Stimulated activated CD4-positive, alpha-beta T cell treated with anti-CD3 and anti-CD28 coated beads, Interleukin-2, amount 100 ng/mL, for 24 hours (primary cell): ENCODE measurements at places on chromosomes 6 and 20.
A peak's percentile ranks its signal among the peaks of the same experiment; 100 is the strongest.

- DNase-seq: no peak
These were observed 17.9 kb downstream of the ABHD12 start for GRCh38 chr20:25372584-25373336.

GRCh38 chr20:42968746-42969145 is 221.0 kb downstream of the PTPRT start:
- no peak for DNase-seq

DNA sequence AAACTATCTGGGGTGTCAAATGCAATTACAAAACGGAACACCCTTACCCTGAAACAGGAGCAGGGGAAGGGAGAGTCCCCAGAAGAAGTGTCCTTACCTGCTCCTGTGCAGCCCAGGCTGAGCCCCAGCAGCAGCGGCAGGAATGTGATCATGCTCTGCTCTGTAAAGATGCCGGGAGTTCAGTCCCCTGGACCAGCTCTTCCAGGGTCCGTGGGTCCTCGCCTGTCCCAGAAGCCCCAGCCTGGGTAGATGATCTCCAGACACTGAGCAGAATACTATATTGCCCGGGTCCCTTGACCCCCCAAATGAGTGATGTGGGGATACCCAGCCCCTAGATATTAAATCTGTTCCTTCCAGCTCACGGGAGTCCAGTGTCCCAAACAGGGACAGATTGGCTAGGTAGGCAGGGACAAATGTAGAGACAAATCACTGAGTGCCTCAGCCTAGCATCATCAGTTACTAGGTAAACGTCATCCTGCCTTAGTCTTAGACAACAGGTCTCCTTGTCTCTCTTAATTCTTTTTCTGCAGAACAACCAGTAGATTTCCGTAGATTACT is at the start of gene HLA-DMB:
TSS of gene HLA-DMB (minus strand) at position 373 of the 558 bp plus-strand sequence. CDS start at position 152, 221 bp downstream.
- peak; percentile 15 for DNase-seq

DNA sequence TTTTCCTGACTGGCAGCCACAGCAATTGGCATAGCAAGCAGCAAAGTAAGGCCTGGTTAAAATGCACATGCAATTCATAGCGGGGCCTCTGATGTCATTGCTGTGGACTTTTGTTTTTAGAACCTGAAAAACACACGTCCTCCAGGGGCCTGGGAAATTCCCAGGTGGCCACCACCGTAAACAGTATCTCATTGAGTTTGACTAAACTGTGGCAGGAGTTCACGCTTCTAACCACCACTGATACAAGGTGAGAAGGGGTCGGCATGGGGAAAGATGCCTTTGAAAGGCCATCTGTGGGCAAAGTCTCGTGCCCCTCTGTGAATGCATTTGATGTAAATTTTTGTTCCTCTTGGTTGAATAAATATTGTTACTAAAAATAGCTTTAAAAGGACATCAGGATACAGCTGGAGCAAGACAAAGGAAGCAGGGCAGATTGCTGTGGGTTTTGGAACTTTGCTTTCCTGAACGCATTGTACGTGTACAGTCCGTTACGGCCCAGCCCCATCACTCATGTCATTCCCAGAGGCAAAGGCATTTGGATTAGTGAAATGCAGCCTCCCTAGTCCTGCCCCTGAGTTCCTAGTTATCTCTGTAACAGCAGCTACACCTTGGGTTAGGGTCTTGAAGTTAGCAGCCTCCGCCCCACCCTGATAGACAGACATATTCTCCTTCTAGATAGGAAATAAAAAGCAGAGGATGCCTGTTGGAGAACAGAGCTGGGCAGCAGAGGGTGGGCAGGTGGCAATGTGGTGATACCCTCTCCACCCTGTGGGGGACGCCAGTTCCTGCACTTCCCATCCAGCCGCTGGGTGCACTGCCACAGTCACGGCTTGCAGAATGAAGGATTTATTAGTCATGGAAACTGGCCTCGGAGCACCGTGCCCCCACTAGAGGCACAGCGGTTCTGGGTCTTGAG is 80.3 kb downstream of the ZDHHC14 start:
- peak; percentile 62 for DNase-seq

DNA sequence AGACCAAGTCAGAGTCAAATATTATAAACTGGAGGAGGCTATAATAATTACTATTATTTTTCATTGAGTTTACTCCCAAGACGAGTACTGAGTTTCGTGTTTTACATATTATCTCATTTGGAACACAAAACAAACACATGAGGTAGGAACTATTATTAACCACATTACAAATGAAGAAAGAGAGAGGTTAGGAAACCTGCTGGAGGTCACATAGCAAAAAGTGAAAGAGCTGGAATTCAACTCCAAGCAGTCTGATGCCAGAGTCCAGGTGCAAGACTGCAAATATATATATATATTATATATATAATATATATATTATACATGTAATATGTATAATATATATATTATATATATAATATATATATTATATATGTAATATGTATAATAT is 7.3 kb downstream of the RNF24 start:
- DNase-seq: no peak

DNA sequence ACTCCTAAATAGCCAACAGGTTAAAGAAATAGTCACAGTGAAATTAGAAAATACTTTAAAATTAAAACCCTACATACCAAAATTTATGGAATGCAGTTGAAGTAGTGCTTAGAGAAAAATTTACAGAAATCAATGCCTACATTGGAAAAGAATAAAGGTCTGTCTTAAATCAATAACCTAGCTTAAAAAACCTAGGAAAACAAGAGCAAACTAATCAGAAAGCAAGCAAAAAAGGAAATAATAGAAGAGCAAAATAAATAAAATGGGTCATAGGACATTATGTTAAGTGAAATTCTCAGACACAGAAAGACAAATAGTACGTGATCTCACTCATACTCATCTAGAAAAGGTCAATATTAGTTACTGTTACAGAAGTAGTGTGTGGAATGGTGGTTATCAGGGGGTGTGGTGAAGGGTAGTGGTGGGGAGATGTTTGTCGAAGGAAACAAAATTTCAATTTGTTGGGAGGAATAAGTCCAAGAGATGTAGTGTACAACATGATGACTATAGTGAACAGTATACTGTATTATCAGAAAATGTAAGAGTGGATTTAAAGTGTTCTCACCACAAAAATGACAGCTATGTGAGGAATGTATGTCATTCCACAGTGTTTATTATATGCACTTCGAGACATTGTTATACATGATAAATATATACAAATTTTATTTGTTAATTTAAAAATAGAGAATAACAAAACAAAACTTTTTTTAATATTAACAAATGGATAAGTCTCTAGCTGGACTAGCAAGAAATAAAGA is 423.6 kb downstream of the CDH26 start:
- DNase-seq: no peak

DNA sequence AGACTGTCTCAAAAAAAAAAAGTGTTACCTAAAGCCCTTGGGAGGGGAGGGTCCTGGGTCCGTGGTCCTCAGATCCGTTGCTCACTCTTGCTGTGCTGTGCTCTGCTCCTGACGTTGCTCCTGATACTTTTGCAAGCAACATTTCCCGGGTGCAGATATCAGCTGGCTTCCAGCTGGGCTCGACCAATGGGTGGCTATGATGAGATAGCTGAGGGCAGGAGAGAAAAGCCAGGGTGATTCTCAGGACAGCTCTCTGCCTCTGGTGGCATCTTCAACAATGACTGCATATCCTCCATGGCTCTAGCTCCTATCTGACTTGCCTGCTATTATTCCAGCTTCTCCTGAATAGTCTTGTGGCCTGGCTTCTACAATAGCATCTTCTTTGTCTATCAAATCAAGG is 134.5 kb downstream of the RPS12 start:
- no peak for DNase-seq

DNA sequence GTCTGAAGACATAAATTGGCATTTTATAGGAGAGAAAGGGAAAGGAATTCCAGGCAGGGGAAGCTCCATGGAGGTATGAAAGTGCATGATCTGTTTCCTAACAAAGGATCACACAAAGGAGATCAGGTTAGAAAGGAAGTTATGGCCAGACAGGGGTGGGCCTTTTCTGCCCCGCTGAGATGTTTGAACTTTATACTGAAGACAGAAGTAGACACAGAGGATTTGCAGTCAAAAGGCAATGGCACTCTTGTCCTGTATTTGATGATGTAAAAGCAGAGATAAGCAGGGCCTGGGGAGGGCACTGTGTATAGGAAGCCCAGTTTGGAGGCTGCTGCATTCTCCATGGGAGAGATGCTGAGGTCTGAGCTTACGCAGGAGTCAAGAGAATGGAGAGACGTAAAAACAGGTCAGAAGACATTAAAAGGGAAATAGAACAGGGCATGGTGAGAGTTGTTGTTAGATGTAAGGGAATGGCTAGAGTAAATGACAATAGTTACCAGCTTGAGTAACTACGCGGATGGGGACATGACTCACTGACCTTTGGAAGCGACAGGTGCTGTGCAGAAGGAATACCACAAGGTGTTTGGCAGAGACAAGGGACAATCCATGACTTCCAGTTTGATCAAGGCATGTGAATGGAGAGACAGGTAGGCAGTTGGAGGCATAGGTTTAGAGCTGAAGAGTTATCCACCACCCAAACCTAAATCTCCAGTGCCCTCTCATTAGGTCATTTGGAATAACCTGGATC is 190.6 kb upstream of the SASH1 start:
- no peak for DNase-seq

GRCh38 chr20:60138256-60139220 is 180.3 kb downstream of the CDH26 start:
- DNase-seq: peak; percentile 38

- no peak for DNase-seq
These were observed 71.5 kb upstream of the ATXN1 start for GRCh38 chr6:16832721-16833120.

GRCh38 chr6:45851034-45851400 is 164.6 kb downstream of the CLIC5 start:
- DNase-seq: no peak

DNA sequence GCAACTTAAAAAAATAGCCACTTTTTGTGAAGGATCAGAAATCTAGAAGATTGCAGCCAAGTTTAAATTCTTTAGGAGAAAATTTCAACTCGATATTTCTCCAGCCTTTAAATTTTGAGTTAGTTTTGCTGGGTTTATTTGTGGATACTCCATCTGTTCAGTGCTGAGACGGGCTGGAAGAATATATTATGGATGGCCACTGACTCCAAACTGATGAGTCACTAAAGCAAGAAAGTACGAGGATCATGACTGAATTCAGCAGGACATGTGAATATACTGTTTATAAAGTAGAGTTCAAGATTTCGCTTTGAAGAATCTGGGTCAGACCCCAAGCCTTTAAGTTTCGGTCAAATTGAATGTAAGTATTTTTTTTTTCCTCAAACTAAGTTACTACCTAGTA is 199.5 kb downstream of the ADGRB3 start:
- DNase-seq: no peak

- no peak for DNase-seq
These were observed 17.7 kb downstream of the SENP6 start for GRCh38 chr6:75619230-75619899.

- DNase-seq: peak; percentile 39
These were observed 60.3 kb downstream of the VTA1 start for GRCh38 chr6:142207265-142207877.

- peak; percentile 67 for DNase-seq
These were observed 57.2 kb upstream of the ARHGAP18 start for GRCh38 chr6:129766959-129767728.

DNA sequence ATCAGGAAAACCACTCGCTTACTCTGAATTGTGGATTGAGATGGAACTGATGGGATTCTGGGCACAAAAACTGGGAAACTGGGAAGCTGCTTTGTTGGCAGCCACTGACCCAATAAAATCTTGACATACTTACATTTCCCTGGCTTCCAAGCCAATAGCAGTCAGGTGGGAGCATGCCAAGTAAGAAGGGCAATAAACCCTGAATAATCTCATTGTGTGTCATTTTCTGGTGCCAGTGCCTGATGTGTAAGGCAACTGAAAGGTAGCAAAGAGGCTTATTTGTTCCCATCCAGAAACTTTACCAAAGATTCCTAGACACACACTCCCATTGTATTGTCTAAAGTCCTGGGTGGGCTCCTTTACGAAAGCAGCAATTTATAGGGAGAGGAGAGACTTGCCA is 93.2 kb downstream of the TBX18 start:
- DNase-seq: no peak

- no peak for DNase-seq
These were observed 36.6 kb upstream of the GFOD1 start for GRCh38 chr6:13523826-13524622.

DNA sequence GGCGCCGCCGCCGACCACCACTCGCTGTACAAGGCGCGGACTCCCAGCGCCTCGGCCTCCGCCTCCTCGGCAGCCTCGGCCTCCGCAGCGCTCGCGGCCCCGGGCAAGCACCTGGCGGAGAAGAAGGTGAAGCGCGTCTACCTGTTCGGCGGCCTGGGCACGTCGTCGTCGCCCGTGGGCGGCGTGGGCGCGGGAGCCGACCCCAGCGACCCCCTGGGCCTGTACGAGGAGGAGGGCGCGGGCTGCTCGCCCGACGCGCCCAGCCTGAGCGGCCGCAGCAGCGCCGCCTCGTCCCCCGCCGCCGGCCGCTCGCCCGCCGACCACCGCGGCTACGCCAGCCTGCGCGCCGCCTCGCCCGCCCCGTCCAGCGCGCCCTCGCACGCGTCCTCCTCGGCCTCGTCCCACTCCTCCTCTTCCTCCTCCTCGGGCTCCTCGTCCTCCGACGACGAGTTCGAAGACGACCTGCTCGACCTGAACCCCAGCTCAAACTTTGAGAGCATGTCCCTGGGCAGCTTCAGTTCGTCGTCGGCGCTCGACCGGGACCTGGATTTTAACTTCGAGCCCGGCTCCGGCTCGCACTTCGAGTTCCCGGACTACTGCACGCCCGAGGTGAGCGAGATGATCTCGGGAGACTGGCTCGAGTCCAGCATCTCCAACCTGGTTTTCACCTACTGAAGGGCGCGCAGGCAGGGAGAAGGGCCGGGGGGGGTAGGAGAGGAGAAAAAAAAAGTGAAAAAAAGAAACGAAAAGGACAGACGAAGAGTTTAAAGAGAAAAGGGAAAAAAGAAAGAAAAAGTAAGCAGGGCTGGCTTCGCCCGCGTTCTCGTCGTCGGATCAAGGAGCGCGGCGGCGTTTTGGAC is 2.0 kb downstream of the SOX4 start:
- peak; percentile 22 for DNase-seq

DNA sequence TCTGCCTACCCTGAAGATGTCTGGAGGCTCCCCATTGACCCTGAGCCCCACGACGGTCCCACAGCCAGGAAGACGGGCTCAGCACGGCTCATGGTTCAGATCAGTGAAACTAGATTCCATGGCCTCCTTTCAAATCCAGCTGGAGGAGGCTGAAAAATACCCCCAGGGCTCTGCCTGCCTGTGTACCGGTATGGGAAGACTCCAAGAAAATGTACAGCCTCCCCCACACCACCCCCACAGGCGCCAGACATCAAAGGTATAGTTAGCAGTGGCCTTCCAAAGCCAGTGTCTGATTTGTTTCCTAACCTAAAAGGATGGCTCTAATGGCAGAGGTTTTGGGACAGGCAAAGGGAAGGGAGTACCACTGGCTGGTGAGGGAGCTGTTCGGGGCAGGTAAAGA is 86.2 kb upstream of the SNAP25 start:
- no peak for DNase-seq
